ENCODE measurements at places on chromosomes 3 and 15.

- DNase-seq, result no peak
Measured at GRCh38 chr15:34644061-34644460, 60.6 kb upstream of the GOLGA8B start.

- no peak for DNase-seq
Measured at GRCh38 chr3:179943117-179943880, 93.4 kb downstream of the PEX5L start.

GRCh38 chr3:191065181-191065805, 133.7 kb upstream of the OSTN start:
- no peak for DNase-seq

DNA sequence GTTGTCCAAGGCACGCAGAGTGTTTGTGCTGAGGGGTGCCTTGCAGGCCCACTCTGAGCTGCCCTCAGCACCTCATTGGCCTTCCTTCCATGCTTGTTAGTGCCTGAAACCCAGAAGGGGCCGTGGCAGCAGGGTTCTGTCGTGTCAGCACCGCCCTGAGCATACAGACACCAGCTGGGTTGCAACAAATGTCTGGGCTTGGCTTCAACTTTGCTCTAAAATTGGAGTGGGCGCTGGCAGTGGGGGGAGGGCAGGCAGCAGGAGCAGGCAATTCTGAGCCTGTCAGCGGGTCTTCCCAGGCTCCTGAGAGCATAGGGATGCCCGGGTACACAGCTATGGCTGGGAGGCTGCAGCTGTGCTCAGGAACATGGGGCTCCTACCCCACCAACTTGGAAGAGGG, 464.3 kb downstream of the EPHA3 start:
- peak; percentile 23 for DNase-seq

DNA sequence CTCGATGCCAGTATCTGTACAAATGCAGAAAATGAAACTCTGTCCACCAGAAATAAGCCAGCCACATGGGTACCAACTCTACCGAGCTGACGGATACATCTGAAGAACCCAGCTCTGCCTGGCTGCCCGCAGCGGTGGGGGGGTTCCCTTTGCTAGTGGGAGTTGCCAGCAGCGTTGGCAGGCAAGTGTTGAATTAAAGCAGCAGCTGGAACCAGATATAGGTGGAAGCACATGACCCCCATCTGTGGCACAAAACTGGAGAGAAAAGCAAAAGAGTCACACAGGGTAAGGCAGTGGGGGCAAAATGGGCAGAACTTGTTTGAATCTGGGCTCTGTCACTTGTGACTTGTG, 17.9 kb downstream of the CRYGS start:
- no peak for DNase-seq
